ENCODE measurements at places on chromosomes 5 and 9.

DNA sequence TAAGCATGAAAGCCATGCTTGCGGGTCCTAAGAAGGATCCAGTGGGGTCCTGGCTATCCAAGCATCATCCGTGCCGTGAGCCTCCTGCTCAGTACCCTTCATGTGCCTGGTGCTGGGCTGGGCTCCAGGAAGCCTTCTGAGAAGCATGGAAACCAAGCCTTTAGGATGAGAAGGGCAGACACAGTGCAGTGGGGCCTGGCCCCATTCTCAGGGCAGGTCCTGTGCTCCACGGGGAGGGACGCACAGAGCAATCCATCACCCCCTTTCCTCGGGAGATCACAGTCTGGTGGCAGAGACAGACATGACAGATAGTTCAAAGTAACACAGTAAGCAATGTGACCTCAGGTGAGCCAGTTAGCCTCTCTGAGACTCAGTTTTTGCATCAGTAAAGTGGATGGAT lies 76.9 kb downstream of the RGS3 start:
- DNase-seq = no peak

GRCh38 chr5:10021248-10021647 lies 228.4 kb downstream of the ATPSCKMT start:
- DNase-seq = no peak

DNA sequence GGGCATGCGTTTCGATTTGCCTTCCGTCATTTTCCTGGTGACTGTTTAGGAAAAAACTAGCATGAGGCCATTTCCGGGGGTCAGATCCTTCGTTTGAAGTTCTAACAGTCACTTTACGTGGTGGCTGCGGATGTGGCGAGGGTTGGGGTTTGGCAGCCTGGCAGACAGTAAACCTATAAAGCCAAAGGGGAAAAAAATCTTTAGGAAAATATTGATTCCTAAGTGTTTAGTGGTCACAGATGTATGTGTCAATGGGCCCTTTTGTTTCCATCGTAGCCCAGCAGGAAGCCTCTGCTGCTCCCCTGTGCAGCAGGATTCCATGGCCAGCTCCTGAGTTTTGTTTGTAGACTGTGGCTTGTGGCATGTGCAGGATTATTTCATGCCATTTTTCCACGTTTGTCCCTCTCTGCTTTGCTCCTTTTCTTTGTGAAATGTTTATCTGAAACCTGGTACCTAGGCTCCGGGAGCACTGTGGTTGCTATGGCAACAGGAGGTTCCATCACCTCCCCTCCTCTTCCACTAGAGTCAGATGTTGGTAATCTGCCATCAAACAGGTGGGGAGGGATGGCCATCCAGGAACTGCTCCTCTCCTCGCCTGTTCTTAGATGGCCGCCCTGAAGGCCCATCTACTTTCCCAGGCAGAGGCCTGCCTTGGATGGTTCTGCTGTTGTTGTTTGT lies 202.3 kb downstream of the AOPEP start:
- DNase-seq = no peak

DNA sequence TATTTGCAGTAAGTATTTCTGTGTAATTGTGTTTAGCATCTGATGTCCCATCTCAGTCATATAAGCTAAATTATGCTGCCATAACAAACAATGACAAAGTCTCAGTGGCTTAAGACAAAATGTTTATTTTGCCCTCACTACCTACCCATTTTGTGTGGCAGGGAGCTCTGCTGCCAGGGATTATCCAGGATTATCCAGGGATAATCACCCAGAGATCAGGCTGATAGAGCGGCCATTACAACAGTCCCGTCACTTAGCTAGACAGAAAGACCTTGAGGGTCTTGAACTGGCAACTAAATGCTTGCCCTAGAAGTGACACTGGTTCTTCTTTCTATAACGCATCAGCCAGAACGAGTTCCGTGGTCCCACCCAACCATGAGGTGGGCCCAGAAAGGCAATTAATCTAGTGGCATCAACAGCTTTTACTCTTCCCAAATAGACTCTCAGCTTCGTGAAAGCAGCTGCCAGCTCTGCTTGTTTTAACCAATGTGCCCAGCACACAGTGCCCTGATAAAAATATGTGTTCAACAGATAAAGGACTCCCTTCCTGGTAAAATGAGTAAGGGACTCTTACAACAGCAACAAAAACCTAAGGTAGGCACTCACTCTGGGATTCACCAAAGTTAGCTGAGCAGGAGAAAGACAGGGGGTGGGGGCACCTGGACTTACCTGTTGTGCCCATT lies 22.8 kb downstream of the CCDC69 start:
- DNase-seq = peak; percentile 29

GRCh38 chr9:72557549-72557948 lies 36.1 kb downstream of the TMC1 start:
- DNase-seq = peak; percentile 51

GRCh38 chr9:125341566-125341965 lies 79.9 kb downstream of the GAPVD1 start:
- DNase-seq = no peak

All from activated CD8-positive, alpha-beta memory T cell treated with anti-CD3 and anti-CD28 coated beads, Interleukin-2, amount 10 ng/mL, durations not matched to agents 7 days and 5 days (primary cell).